ENCODE measurements at places on chromosomes 13 and 19.
A peak's percentile ranks its signal among the peaks of the same experiment; 100 is the strongest.

- no peak for DNase-seq
Observed at GRCh38 chr13:33678084-33678483, 139.9 kb upstream of the RFC3 start.

GRCh38 chr13:19618977-19619376, 14.5 kb upstream of the MPHOSPH8 start:
- DNase-seq = no peak

DNA sequence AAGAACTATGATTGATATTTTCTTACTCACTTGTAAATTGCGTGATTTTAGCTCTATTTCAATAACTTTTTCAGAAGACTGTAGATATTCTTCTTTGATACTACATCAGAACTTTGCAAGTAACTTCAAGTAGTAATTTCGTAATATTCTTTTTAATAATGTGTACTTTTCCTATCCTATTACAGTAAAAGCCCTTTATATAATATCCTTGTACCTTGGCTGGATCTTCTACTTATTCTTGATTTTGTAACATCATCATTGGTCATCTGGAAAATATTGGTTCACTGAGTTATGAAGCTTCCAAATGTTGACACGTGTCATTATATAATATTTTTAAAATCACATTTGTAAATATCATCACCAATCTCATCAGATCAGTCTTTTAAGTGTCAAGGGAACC, 32.4 kb downstream of the POLR1D start:
- DNase-seq = no peak

DNA sequence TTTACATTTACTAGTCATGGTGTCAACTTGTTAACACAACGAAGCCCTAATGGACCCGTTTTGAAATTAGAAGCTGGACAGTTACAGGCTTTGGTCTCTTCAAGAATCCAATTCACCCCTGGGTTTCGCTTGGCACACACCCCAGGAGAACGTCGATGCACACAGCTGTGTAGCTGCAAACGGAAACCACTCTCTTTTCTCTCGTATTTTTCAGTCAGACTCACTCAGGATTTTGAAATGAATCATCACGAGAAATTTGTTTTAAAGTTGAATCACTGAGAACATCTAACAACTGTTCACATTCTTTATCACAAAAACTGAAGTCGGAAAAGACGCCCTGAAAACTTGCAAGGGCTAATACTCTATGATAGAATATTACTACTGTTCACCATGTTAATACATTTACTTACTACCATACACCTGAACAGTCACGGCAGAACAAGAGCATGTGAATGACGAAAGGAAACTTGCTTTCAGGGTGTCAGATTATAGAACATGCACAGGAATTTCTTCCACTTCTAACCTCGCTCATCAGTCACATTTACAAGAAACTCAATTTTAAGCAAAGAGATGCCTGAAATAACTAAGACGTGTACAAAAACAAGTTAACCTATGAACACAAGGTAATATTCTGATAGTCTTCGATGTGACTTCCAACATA, 4.7 kb downstream of the PNMA8A start:
- peak; percentile 20 for DNase-seq

DNA sequence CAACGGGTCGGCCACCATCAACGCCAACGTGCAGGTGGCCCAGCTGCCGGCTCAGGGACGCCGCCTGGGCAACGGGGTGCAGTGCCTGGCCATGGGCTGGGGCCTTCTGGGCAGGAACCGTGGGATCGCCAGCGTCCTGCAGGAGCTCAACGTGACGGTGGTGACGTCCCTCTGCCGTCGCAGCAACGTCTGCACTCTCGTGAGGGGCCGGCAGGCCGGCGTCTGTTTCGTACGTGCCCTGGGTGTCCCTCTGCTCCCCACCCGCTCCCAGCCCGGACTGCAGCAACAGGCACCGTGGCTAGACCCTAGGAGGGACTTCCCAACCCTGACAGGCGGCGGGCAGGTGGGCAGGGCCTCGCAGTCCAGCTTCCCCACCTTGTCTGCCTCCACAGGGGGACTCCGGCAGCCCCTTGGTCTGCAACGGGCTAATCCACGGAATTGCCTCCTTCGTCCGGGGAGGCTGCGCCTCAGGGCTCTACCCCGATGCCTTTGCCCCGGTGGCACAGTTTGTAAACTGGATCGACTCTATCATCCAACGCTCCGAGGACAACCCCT, 3.5 kb downstream of the ELANE start:
- no peak for DNase-seq

GRCh38 chr13:79880818-79881217, 399.9 kb downstream of the NDFIP2 start:
- DNase-seq = no peak

GRCh38 chr13:25915840-25916518, 135.8 kb downstream of the SHISA2 start:
- DNase-seq = no peak

GRCh38 chr13:77506874-77507273, 28.6 kb upstream of the SCEL start:
- no peak for DNase-seq

DNA sequence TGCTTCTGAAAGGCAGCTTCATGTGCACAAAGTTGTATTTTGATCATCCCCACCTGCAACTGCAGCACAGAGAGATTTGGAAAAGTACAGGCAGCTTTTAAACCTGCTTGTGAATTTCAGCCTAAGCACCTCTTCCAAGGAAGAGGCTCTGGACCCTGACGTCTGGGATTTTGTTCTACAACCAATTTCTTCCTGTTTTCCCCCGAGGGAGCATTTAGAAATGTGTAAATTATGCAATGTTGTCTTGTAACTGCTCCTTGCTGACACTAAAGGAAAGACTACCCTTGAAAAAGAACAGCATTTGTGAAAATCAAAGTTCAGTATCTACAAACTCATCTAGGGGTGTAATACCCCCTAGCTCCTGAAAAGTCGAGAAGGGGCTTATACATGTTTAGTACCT, 15.4 kb downstream of the MED26 start:
- DNase-seq = no peak

DNA sequence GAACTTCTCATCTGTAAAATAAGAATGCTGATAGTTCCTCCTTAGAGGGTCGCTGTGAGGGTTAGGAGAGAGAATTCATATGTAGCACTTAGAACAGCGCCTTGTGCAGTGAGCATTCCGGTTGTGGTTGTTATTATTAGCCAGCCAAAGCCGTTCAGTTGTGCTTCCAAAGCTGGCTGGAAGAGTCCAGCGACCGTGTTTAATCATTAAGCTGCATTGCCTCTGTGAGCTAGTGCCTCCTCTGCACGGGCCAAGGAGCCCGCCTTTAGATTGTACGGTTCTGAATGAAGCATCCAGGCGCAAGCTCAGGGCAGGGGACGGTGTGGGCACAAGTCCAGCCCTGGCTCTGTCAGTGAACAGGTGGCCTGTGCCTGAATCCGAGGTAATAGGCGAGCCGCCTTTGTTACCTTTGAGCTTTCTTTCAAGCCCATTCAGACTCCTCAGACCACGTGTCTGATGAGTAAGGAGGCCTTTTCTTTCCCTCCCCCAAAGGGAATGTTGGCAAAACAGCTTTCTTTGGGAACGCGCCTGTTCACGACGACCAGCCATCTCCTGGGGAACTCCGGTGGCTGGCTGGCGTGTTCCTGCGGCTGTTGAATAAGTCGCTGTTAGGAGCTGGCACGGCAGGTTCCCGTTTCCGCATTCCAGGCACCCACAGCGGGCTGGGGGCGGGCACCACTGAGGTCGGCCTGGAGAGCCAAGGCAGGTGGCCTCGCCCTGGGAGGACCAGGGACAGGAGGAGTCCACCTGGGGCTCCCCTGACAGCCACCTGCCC, 25.1 kb downstream of the SIPA1L3 start:
- DNase-seq = peak; percentile 90

DNA sequence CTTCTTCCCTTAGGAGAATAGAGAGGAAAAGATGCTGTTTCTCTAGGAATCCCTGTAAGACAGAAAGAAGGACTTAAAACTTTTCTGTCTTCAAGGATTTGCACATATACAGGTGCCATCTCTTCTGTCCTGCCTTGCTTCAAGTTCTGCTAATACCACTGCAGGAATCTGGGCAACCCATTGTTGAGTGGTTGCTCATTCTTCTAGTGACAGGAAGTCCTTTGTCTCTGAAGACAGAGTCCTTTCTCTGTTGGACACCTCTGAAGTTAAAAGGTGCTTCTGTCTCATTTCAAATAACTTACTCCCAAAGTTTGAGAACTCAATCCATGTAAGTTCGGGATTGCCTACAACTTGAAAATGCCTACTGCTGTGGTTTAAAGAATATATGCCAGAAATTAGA, 114.4 kb upstream of the TMTC4 start:
- DNase-seq = no peak

DNA sequence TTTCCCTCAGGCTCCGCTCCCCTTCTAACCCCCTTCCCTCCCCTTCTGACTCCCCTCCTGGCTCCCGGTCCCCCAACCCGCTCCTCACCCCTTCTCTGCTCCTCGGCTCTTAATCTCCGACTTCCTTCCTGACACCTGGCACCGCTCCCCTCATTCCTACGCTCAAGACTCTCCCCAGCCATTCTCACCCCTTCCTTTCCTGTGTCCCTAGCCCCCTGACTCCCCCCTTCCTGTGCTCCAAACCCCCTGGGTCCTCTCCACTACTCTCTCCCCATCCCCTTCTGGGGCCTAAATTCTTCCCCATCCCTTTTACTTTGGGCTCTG, 658 bp downstream of the CLPP start:
- DNase-seq = no peak

GRCh38 chr13:94454906-94455305, 24.6 kb downstream of the DCT start:
- no peak for DNase-seq

GRCh38 chr19:54207983-54208783, 7.5 kb downstream of the RPS9 start:
- peak; percentile 37 for DNase-seq

GRCh38 chr13:32538143-32538620, 413 bp downstream of the N4BP2L2 start:
- DNase-seq = peak; percentile 71

DNA sequence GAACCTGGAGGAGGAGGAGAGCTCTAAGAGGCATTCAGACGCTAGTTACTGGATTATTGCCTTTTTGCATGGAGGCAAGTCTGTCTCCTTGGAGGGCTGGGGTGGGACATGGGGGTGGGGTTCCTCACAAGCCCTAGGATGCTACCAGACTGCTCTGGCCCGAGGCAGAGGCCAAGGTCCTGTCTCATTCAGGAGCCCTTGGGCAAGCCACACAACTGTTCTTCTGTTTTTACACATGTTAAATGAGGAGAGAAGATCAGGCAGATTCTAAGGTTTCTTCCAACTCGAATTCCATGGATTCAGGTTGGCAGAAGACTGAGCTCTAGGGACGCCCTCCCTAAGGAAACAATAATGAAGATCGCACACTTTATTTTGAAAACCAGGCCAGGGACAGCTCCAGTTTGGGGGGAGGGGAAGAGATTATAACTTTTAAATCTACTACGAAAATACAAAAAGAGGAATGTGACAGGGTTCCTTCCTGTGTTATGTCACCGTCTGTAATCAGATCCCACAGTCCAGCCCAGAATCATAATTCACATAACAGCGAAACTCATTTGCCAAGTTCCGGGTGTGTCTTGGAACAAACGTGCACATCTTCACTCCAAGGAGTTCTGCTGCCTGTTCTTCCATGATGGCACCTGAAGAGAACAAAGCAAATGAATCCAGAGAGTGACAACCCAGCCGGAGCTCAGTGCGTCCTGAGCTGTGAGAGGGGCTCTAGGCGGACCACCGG, 25.2 kb downstream of the IL17D start:
- DNase-seq = no peak

- no peak for DNase-seq
Observed at GRCh38 chr13:48436661-48437288, 23.9 kb upstream of the LPAR6 start.
